ENCODE measurements at places on chromosomes 5 and 9.
A peak's percentile ranks its signal among the peaks of the same experiment; 100 is the strongest.

GRCh38 chr5:119339965-119340364 lies 15.9 kb upstream of the TNFAIP8 start:
- no peak for DNase-seq

GRCh38 chr9:21661626-21662025 lies 140.8 kb upstream of the MTAP start:
- DNase-seq = no peak

DNA sequence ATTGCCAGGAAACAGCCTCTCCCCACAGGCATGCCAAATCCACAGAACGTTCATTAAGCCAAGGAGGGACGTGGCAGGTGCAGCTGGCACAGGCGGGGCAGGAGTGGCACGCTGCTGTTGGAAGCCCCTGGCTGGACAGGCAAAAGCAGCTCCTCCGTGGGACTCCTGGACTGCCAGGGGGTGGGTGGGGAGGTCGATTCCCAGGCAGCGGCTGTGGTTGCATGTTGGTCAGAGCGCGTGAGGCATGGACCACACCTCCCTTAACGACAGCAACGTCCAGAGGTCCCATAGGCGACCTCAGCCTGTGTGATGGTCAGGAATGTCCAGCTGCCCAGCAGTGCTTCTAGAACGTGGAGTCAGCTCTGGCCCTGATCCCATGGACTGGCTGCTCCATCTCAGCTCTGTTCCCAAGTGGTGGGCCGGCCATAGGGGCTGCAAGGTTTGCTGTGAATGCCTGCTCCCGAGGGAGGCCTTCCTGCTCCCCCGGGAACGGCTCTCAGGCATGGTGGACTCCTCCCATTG lies 6.9 kb downstream of the SLC6A19 start:
- DNase-seq = no peak

DNA sequence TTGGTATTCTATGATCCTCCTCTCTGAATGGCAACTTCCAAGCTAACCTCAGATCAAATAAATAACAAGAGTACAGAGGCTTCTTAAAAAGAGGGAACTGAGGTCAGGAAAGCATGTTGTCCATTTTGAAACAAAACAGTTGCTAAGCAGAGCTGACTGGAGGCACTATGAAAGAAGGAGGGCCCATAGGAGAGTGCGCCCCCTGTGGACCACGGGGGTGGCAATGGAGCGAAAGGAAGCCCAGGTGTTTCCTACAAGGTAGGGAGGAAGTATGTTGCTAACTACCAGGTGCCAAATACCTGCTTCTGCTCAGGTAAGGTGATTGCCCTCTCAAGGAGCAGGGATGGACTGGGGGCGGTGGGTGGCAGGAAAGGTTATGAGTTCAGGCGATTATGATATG lies 101.8 kb upstream of the MAST4 start:
- no peak for DNase-seq

DNA sequence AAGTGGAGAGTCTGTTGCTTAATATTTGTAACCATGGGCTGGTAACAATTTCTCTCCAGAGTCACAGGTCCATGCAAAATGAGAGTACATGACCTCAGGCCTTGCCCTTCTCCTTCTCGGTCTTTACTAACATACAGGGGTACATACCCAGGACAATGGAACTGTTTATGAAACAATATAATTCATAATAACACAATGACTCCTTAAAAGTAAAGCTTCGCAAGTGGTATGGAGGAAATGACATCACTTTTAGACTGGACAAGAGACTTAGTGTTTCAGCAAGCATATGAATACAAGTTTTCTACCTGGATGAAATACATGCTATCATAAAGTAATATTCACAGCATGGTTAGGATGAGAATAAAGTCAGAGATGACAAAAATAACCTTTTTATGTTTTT lies 386.6 kb downstream of the PLK2 start:
- DNase-seq = no peak

- no peak for DNase-seq
Observed at GRCh38 chr5:138109463-138110265, 25.8 kb downstream of the WNT8A start.

DNA sequence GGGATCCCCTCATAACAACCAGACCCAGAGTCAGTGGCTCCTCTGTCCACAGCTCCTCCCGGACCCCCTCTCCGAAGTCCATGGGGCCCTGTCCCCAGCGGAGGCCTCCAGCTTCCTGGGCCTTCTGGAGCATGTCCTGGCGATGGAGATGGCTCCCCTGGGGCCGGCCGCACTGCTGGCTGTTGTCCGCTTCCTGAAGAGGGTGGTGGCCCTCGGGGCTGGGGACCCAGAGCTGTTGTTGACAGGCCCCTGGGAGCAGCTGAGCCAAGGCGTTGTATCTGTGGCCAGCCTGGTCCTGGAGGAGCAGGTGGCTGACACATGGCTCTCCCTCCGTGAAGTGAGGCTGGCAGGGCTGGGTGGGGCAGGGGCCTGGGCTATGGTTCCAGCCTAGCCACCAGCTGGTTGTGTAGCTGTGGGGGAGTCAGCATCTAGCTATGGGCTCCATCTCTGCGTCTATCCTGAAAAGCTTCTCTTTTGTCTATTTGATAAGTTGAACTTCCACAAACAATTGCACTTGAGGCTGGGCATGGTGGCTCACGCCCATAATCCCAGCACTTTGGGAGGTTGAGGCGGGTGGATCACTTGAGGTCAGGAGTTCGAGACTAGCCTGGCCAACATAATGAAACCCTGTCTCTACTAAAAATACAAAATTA lies 4.7 kb downstream of the ADGRD2 start:
- DNase-seq = no peak

DNA sequence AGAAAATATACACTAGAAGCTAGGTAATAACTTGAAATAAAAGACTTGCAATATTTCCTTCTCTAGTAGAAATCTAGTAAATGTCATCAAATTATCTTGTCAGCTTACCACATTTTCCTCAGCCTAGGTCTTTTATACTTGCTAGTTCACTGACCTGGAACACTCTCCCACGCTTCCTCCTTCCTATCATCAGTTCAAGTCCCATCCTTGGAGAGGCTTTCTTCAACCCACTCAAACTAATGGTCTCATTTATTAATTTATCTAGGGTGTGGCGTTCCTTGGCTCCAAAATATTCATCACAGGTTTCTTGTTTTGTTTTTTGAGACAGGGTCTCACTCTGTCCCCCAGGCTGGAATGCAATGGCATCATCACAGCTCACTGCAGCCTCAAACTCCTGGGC lies 2.9 kb downstream of the FAM13B start:
- DNase-seq = no peak

GRCh38 chr5:140966293-140967225 lies at the start of gene PCDHAC2:
Gene PCDHAC2 (plus strand): TSS chr5:140966476. CDS start chr5:140966767, 291 bp downstream.
- DNase-seq = peak; percentile 63

- no peak for DNase-seq
Observed at GRCh38 chr5:56941981-56942380, 9.9 kb downstream of the MIER3 start.

DNA sequence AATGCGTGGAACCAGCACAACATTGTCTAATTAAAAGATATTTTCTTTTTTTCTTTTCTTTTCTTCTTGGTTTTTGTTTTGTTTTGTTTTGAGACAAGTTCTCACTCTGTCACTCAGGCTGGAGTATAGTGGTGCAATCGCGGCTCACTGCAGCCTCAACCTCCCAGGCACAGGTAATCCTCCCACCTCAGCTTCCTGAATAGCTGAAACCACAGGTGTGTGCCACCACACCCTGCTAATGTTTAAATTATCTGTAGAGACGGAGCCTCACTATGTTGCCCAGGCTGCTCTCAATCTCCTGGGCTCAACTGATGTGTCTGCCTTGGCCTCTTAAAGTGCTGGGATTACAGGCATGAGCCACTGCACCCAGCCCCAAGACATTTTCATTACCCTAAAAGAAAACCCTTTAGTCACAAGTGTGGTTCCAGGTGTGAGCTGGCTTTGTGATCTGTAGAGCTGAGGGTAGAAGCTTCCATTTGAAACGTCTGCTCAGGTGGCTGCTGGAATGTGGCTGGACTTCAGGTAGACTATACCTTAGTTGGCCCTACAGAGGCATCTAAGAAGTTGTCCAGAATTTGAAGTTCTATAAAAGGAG lies 19.1 kb upstream of the NEK6 start:
- DNase-seq = no peak

DNA sequence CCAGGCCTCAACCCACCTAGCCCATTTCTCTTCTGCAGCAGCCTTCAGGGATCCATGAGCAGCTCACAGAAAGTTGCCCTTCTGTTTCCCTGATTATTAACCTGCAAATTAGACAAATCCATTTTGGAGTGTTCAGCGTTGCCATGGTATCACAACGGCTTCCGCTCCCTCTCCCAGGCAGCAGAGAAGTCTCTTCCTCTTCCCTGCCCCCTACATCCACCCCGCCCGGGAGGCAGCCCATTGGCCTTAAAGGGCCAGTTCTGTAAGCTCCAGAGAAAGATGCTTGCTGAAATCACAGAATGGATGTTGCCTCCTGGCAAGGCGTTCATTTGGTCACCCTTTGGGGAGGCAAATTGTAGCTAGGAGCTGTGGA lies 47.7 kb upstream of the BOD1 start:
- peak; percentile 70 for DNase-seq

DNA sequence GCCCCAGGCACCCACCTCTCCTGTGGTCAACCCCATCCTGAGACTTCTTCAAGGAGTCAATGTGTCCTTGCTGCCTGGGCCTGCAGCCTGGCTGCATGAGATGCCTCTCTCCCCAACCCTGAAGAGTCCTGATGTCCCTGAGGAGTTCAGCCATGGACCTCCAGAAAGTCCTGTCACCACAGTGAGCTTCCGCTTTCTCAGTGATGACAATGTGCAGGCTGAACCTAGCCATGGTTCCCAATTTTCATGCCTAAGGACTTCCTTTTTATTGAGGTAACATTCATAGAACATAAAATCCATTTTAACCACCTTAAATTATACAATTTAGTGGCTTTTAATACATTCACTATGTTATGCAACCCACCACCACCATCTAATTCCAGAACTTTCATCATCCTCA lies 29.1 kb downstream of the DAP start:
- DNase-seq = no peak

DNA sequence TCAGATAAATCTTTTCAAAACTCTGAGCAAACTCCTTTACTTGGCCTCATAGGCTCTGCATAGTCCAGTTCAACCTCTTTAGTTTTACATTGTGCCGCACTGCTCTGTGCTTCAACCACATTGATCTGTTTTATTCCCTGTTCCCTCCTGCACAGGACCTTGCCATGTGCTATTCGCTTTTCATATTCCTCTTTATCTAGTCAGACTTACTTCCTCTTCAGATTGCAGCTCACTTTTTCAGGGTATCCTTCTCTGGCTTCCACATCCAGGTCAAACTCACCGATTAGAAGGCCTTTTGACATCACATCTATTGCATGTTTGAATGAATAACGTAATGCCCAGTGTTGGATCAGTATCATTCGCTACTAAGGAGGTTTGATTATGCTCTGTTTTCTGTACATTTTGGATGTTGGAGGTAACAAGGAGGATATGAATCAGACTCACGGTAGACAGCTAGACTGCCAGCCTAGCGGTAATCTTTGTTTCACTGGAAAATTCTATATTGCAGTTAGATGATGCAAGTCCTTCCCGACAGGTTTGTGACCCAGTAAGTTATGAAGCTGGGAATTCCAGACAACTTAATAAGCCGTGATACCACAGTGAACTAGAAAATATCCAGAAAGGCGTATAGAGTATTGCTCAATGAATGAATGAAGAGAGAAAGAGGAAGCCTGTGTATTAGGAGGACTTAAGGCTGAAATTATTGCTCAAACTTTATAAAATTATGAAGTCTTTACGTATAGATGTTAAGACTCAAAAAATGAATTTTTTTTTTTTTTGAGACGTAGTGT lies 65.7 kb downstream of the IQGAP2 start:
- no peak for DNase-seq

DNA sequence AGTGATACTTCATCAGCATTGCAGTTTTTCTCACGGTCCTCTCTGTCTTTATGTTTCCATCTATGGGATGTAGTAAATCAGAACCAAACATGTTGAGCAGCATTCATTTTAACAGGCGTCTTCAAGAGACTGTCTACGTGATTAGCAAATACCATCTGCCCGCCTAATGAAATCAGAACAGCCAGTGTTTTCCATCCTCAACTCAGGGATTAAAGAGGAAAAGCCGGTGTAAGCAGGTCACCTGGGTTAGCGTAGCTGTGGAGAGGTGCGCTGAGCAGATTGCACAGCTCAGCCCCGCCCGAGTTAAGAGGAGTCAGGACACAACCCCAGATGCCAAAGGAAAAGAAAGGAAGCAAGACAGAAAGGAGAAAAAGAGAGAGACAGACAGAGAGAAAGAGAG lies 54.3 kb upstream of the ANKRD33B start:
- no peak for DNase-seq

DNA sequence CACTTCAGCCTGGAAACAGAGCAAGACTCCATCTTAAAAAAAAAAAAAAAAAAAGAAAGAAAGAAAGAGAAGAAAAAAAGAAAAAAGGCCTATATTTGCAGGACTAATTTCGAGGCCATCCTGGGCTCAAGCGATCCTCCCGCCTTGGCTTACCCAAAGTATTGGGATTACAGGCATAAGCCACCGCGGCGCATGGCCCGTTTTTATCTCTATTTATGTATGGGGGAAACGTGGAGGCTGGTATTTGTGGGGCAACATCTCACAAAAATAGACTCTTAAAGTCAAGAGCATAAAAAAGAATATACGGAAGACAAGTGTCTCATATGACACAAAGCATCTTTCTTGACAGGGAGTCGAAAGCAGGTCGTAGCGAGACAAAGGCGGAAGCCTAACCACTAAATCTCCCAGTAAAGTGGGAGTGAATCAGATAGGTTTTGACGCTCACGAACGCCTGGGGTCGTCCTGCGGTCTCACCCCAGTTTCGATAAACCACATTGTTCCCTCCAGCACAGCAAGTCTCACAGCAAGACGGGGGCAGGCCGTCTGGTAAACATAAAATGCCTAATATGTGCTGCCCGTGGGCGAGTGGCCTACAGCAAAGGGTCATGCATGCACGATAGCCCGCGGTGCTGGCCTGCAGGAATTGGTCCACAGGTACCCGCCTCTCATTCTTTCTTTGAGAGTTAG lies 1.8 kb upstream of the TRIM41 start:
- DNase-seq = no peak

GRCh38 chr5:116371935-116372334 lies 202.7 kb downstream of the SEMA6A start:
- DNase-seq = no peak

DNA sequence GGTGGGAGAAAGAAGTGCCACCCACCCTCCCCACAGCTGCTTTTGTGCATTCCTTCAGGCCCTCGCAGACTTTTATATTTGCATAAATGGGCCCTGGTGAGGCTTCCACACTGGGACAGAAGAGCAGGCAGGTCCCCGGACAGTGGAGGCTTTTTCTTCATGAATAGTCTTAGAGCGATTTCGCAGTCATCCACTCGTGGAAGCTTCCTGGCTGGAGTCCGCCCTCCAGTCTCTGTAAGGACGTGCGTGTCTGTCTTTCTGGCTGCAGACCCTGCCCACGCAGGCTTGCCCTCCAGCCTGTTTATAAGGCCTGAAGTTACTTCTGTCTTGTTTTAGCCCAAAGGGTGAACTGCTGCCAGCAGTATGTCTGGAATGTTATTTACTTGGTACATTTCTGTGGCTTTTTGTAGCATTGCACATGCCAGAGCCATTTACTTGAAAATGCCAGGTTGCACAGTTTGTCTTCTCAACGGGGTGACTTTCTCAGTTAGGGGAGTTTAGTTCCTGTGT lies 195.7 kb downstream of the AOPEP start:
- DNase-seq = peak; percentile 75

DNA sequence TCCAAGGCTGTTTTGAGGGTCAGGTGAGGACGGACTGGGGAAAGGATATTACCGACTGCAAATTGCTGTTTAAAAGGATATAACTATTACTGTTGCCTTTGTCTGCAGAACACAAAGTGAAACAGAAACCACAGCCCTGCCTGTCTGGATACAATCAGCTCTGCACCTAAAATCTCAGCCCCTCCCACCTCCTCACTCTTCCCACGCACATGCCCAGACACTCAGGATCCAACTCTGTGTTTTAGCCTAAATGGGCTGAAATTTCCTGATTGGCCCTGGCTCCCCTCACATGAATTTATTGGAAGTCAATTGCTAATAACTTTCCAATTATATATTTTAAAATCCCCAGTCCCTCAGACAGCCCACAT lies 176.3 kb upstream of the PPP1R26 start:
- DNase-seq = no peak
